HEK293T (cell line): ENCODE measurements at places on chromosomes 1 and 21.

- DNase-seq: no peak
Measured at GRCh38 chr1:32414186-32414886, 20.1 kb upstream of the BSDC1 start.

- no peak for DNase-seq
Measured at GRCh38 chr1:239606850-239607400, 220.6 kb downstream of the CHRM3 start.

- no peak for DNase-seq
Measured at GRCh38 chr21:16357994-16358393, 628.2 kb downstream of the USP25 start.

DNA sequence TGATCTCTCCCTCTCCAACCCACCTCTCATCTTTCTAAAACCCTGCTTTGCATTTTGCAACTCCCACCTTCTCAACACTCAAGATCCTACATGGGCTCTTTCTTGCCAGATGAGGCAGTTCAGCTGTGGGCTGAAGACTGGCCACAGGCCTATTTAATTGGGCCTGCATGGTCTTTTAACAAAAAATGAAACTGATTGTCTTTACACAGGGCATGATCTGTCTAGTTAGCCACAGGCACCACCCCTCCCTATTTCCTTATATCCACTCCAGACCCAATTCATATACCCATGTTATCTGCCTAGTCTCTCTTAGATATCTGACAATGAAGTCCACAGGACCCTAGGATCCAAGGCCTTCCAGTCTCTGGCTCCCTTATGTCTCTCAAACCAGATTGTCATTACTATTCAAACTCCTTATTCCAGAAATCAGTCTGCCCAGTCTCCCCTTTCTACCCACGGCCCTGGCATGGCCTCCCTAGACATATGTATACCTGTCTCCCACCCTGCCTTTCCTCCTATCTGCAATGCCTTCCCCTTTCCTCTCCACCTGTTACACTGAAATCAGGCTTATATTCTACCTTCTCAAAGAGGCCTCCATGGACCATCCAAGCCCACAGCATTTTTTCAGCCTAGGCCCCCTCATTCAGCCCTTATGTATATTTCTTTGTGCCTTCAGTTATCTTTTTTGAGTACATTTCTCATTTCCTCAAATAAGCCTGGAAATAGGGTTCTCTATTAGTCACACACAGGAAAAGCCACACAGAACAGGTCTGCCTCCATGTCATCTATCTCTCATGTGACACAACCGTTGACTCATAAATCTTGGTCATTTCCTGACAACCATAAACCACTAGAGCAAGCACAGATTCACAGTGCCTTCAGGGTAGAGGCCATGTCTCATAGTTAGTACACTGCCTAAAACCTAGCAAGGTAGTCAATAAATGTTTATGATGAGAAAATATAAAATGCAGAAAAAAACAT lies 39.0 kb downstream of the LPAR3 start:
- no peak for DNase-seq

DNA sequence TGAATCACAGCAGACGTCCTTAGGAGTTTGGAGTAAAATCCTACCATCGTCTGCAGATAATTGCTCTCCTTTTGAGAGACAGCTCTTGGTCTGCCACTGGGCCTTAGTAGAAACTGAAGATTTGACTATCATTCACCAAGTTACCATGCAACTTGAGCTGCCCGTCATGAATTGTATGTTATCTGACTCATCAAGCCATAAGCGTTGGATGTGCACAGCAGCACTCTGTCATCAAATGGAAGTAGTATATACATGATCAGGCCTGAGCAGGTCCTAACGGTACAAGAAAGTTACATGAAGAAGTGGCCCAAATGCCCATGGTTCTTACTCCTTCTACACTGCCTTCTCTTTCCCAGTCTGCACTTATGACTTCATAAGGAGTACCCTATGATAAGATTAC lies 317.8 kb downstream of the GPATCH2 start:
- no peak for DNase-seq

DNA sequence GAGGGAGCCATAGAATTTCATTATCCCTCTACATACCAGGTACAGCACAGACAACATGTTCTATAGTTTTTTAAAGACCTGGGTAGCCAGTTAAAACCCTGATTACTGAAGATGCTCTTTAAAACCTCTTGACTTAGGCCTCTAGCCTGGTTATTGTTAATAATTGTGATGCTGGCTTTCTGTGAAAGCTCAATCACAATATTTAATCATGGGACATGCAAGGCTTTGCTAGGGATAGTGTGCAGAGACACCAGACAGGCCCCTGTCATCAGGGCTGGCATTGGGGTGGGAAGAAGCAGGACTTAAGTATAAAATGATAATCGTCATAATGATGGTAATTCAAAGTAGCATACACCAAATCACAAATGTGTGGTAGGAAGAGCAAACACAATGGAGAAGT lies 274.4 kb downstream of the PTBP2 start:
- no peak for DNase-seq

DNA sequence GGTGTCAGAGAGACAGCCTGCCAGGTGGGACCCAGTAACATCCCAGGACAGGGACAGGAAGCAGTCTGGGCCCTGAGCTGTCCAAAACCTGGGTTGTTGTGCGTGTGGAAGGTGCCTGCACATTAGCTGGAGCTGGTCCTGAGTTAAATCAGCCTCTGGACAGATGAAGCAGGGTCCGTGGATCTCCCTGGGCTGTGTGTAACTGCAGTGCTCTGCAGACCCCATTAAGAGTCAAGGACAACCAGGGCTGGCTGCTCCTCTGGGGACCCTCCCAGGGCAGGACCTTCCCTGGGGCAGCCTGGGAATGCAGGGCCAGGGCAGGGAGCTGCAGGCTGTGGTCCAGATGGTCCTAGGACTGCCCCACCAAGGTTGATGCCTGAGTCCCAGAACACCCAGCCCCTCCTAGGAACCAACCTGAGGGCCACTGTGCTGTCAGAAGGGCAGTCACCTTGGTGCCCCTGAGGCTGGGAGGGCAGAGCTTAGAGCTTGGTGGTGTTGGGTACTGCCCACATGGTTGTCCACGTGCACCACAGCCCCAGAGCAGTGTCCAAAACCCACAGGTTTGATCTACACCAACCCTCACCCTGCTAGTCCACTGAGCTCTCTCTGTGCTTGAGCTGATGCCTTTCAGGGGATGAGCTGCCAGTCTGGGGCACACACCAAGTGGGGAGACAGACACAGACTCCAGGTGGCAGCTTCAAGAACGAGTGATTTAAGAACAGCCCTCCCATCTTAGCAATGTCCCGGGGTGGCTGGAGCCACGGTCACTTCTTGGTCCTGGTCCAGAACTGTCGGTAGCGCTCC lies 2.9 kb downstream of the MRPL55 start:
- DNase-seq: no peak

- peak; percentile 76 for DNase-seq
Measured at GRCh38 chr1:12477936-12478611, 139.9 kb downstream of the DHRS3 start.

DNA sequence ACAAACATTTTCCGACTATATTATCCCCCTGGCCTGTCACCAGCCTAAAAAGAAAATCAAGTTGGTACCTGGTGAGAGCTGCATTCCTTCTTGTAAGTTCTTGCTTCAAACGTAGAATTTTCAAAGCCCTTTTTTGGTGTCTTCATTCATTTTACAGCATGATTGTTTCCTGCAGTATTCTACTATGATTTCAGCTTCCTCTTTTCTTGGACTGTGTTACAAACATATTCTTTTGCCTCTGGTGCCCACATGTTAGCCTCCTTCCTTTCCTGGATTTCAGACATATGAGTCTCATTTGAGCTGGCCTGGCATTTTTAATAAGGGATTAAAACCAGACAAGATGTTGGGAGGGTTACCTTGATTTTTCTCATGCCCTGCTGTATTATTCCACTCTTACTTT lies 142.5 kb downstream of the PIGK start:
- no peak for DNase-seq

GRCh38 chr1:220529521-220530020 lies 1.6 kb downstream of the MARK1 start:
- DNase-seq: no peak

- DNase-seq: no peak
Measured at GRCh38 chr1:93603601-93604000, 78.0 kb downstream of the BCAR3 start.

DNA sequence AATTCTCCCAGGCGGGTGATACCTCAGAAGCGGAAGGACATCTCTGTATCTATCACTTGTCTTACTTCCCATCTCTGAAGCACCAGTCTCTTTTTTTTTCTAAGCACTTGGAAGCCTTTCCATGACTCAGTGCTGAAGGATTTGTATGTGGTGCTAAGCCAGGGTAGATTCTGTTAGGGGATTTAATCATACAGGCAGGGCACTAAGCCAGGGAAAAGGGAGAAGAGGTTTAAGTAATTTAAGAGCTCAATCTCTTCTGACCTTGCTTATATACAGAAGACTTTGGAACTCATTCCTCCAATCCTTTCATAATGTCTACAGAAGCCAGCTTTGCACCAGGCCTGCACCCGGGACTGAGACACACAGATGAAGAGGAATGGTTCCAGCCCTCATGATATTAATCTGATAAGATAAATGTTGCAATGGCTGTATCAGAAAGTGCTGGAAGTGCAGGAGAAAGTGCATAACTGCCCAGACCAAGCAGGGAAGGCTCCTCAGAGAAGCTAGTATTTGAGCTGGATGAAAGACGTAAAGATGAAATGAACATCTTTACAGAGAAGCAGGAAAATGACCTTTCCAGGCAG lies 11.0 kb downstream of the FAM163A start:
- no peak for DNase-seq

- peak; percentile 66 for DNase-seq
Measured at GRCh38 chr1:107750364-107750959, 214.5 kb downstream of the VAV3 start.

DNA sequence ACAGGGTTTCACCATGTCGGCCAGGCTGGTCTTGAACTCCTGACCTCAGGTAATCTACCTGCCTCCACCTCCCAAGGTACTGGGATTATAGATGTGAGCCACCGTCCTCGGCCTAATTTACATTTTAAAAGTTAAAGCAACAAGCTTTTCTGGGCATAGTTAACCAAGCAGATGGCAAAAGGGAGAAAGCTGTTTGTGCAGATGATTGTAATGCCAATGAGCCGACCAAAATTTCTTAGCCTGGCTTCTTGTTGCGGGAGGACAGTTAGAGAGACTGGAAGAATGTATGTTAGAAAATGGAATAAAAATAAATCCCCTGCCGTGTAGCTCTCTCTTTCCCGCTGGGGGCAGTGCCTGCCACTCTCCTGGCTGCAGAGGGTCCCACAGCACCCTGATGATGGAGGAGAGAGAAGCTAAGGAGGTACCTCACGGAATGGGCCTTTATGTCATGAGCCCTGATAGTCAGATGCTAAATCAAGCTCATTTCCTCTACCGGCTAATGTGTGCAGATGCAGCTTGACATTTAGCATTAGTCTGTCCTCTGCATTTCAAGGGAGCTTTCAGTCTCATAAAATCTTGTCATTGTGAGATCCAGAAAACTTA lies 87.2 kb downstream of the HHAT start:
- no peak for DNase-seq
